Stimulated activated CD4-positive, alpha-beta T cell treated with anti-CD3 and anti-CD28 coated beads, Interleukin-4, amount 100 ng/mL, for 4 hours (primary cell): ENCODE measurements at places on chromosomes 1 and 21.

DNA sequence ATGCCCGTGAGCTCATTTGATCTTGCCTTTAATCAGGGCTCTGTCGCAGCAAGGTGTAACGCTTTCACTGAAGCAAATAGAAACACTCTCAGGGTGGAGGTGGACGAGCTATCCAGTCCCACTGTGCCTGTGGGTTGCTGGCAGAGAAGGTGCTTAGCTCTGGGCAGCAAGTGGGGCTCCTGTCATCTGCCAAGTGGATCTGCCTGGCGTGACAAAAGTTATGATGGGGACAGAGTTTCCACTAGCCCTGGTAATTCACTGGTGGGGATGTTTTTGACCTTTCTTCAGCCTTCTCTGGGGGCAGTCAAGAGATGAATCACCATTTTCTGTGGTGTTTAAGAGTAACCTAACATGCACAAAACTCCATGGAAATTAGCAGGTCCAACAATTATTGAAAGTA lies 71.3 kb upstream of the EDEM3 start:
- DNase-seq: no peak

- no peak for DNase-seq
Observed at GRCh38 chr1:118154220-118154619, 30.8 kb downstream of the SPAG17 start.

GRCh38 chr1:11978301-11978700 lies 1.9 kb upstream of the MFN2 start:
- no peak for DNase-seq

DNA sequence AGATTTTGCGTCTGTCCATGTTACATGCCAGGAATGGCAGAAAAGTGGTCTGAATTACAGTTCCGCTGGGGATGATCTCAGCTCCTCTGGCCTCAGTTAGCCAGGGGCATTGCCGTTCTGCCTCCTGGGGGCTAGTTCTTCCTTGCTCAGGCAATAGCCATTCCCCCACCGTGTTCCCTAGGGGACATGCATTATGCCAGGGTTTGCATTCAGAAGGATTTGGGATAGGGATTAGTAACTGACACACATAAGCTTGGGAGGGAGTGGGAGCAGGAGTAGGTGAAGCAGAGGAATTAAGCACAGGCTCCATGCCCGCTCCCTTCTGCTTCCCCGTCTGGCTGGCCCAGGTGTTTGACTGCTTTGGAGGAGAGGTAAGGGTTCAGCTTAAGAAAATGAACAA lies 12.7 kb downstream of the LRRC71 start:
- no peak for DNase-seq

- DNase-seq: no peak
Observed at GRCh38 chr1:196152086-196152485, 456.2 kb downstream of the KCNT2 start.

DNA sequence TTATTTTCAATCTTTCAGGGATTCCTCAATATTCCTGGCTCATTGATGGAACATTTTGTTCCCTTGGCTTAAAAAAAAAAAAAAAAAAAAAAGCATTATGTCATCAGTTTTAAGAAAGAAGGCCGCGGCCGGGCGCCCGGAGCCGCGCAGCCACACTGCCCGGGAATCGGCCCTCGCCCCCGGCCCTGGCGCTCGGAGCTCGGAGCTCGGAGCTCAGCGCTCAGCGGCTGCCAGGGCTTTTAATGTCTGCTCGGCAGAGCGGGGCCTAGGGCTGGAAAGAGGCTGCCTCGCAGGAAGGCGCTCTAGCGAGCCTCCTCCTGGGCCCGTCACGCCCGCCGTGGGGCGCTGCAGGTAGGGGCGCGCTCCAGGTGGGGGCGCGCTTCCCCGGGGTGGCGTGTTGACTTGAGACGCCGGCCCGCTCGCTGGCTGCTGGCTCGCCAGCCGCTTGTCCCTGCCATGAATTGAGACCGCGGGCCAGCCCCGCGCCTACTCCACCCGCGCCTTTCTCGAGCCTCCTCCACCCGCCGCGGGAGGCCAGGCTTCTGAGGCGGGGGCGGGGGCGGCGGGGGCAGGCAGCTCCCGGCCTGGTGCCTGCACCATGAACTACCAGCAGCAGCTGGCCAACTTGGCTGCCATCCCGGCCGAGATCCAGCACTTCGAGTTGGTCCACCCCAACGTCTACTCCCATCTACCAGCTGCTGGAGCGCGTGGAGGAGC lies 5.4 kb upstream of the TDRD5 start:
- DNase-seq: no peak

GRCh38 chr1:1959840-1960479 lies 40.9 kb upstream of the TMEM52 start:
- peak; percentile 56 for DNase-seq

DNA sequence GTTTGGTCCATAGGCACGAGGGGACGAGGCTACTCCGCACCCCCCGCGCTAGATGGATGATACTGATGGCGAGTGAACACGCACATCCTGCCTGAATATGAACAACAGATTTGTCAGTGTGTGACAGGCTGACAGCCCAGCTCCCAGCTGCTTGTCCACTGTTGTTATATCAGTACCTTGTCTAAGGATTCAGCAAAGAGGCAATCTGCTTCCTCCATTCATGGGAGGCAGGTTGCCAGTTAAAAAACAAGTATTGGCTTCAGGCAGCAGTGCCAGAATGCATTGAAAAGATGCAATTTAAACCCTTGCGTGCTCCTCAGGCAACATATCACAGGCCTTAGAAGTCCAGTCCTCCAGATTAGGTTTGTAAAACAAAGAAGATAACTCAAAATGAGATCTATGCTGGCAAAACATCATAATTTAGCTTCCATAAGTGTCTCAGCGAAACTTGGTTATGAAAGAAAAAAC lies 223.3 kb downstream of the GPATCH2 start:
- DNase-seq: no peak

- DNase-seq: no peak
Observed at GRCh38 chr1:202130816-202131522, 8.3 kb downstream of the GPR37L1 start.

GRCh38 chr1:32782086-32782485 lies 35.1 kb downstream of the YARS1 start:
- DNase-seq: no peak

GRCh38 chr1:192939440-192939839 lies 119.7 kb downstream of the UCHL5 start:
- DNase-seq: no peak

- DNase-seq: no peak
Observed at GRCh38 chr1:89907727-89908212, 86.9 kb downstream of the LRRC8D start.

GRCh38 chr1:119008483-119009311 lies 20.6 kb upstream of the TBX15 start:
- no peak for DNase-seq

- DNase-seq: no peak
Observed at GRCh38 chr1:84339503-84339902, 38.0 kb downstream of the SAMD13 start.

- no peak for DNase-seq
Observed at GRCh38 chr21:26432410-26432809, 140.7 kb downstream of the CYYR1 start.

DNA sequence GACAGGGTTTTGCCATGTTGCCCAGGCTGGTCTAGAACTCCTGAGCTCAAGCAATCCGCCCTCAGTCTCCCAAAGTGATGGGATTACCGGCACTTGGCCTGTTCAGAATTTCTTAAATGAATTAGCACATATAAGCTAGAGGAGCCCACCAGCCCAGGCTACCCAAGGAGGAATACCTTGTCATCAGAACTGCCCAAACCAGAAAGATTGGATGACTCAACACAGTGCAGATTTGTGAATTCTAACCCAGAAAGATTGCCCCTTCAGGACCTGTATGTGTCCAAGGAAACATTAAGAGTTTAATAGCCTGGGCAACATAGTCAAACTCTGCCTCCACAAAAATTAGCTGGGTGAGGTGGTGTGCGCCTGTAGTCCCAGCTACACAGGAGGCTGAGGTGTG lies 14.0 kb upstream of the LIN9 start:
- no peak for DNase-seq

- no peak for DNase-seq
Observed at GRCh38 chr1:69126796-69127195, 440.9 kb upstream of the LRRC7 start.

DNA sequence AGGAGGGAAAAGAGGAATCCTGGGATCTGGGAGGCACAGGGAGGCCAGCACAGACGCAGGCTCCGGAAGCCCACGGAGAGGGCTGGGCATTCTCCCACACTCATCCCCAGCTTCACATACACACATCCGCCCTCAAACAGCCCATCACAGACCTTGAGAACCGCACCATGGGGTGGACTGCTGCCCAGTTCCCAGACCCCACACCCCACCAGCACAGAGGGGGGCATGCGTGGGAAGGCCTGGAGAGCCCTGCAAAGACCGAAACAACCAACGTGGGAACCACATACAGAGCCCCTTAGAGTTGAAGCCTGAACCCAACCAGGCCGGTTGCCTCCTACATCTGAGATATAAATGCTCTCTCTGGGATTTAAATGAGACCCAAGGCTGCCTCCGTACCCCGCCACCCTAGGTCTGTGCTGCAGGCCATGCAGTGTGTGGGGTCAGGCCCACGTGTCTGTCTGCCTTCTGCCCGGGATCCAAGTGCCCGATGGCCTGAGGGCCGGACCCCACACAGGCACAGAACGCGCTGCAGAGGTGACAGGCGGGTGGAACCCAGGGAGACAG lies 126.2 kb upstream of the COL6A1 start:
- no peak for DNase-seq

- DNase-seq: no peak
Observed at GRCh38 chr1:186474208-186474607, 13.3 kb upstream of the PDC start.

DNA sequence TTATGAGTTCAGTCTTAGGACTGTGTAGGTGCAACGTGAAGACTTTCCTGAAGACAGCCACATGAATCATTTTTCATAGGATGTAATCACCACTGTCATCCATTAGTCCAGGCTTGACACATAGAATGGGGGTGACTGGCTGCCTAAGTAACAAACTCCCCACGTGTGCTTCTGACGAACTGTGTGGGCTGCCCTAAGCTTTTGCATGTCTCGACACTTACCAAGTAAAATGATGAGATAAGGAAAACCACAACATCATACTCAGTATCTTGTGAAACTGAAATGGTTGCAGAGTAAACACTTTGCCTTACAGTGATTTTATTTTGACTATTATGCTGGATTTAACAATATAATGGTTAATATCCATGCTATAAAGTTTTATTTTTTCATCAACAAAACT lies 19.5 kb downstream of the ERG start:
- DNase-seq: no peak

DNA sequence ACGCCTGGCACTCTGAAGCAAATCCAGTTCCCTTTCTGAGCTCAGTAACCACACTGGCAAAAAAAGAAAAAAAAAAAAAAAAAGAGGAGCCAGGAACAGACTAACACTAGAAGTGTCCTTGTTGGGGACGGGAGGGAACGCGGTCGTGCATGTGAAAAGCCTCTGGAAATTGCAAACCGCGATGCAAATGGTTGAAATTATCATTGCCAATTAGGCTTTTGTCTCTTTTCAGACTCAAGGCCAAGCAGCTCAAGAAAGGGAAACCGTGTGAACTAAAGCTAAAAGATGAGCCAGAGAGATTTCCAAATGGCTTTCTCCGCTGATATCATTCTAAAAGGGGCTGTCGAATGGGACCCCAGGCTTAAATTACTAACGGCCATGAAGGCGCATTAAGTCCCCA lies 13.5 kb downstream of the TRABD2B start:
- no peak for DNase-seq

DNA sequence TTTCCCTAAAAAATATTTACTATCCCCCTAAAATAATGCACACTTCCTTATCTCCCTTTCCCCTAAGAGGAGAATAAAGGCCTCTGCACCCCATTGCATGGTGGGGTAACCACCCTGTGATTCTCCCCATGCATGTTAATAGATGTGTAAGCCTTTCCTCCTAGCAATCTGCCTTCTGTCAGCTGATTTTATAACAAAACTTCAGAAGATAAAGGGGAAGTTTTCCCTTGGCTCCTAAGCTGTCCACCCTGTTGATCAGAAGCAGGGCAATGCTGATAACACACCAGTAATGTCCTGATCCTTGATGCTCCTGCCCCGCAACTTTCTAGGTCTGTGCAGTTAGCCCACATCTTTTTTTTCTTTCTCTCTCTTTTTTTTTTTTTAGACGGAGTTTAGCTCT lies 11.4 kb upstream of the RNF187 start:
- no peak for DNase-seq

DNA sequence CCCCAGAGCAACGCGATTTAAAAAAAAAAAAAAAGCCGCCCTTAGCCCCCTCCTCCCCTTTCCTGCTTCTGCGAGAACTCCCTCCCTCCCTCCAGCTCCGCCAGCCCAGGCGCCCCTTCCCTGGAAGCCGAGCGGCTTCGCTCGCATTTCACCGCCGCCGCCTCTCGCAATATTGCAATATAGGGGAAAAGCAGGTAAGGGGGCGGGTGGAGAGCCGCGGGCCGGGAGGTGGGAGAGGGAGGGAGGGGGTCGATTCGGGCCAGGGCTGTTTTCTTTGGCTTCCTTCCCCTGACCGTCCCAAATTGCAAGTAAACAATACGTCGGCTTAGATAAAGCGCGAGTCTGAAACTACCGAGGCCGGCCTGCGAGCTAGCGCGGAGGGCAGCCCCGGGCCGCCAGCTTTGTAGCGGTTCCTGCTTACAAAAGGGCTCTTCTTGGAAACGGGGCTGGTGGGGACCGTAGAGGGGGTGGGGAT lies 408 bp downstream of the LMO4 start:
- peak; percentile 32 for DNase-seq
